Fibroblast of lung (primary cell): ENCODE measurements at places on chromosomes 6 and 20.

DNA sequence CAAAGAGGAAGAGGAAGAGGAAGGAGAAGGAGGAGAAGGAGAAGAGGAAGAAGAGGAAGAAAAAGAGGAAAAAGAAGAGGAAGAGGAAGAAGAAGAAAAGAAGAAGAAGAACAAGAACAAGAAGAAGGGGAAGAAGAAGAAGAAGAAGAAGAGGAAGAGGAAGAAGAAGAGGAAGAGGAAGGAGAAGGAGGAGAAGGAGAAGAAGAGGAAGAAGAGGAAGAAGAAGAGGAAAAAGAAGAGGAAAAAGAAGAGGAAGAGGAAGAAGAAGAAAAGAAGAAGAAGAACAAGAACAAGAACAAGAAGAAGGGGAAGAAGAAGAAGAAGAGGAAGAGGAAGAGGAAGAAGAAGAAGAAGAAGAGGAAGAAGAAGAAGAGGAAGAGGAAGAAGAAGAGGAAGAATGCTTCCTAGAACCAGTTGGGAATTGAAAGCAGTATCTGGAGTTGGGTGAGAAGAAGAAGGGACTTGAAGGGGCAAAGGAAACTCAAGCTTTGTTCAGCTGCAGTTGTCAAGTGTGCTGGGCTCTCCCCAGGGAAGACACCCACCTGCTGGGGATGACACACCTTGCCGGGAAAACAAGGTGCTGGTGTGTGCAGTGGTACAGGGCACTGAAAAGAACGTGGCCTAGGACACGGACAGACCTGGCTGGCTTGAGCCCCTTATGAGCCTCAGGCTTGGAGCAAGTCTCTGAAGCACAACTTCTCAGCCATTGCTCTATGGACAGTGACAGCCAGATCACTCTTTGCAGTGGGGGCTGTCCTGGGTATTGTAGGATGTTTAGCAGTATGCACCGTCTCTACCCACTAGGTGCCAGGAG is 30.1 kb upstream of the ARFGEF2 start:
- no peak for DNase-seq

DNA sequence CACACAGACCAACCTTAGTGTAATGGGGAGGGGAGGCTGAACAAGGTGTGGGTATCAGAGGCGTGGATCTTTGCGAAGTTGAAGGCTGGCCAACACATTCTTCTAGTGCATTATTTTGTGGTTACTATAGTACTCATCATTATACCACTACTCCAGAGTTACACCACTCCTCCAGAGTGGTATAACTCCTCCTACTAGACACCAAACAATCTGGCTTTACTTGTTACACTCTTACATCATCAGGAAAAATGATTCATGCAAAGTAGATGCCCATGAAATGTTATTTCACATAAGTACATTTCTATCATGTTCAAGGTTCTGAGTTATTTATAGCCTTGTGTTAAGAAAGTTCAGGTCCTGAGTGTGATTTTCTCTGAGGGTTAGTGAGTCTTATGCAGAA is 443.1 kb upstream of the OPRM1 start:
- DNase-seq: peak; percentile 8

DNA sequence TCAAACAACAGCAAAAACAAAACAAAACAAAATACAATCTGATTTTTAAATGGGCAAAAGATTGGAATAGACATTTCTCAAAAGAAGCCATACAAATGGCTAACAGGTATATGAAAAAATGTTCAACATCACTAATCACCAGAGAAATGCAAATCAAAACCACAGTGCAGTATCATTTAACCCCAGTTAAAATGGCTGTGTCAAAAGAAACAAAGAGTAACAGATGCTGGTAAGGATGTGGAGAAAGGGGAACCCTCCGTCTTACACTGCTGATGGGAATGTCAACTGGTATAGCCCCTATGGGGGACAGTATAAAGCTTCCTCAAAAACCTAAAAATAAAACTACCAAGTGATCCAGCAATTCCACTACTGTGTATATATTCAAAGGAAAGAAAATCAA is 10.9 kb upstream of the NELFCD start:
- no peak for DNase-seq

DNA sequence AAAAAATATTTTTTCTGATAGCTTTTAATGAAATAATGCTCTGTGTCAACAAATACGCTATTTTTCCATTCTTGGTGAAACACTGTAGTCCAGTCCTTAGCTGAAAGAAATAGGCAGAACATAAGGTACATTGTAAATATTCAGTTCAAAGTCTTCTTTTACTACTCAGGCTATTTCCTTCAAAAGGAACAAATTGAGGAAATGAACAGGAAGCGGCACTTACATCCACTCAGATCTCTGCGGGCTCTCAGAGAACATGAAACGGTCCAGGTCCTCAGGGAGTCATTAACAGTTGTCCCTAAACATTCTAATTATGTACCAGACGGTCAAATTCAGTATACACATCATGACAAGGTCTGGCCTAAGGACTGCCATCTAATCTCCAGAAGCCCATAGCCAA is 212.6 kb downstream of the KIF16B start:
- DNase-seq: no peak
